ENCODE measurements at places on chromosomes 2 and 18.

GRCh38 chr2:221169724-221170123 is 402.4 kb downstream of the EPHA4 start:
- DNase-seq, result no peak

GRCh38 chr2:47388888-47389287 is 14.1 kb upstream of the MSH2 start:
- DNase-seq, result no peak

GRCh38 chr2:175478096-175478768 is 296.7 kb upstream of the ATP5MC3 start:
- no peak for DNase-seq

GRCh38 chr18:74683573-74683972 is 85.9 kb downstream of the ZNF407 start:
- DNase-seq, result no peak

DNA sequence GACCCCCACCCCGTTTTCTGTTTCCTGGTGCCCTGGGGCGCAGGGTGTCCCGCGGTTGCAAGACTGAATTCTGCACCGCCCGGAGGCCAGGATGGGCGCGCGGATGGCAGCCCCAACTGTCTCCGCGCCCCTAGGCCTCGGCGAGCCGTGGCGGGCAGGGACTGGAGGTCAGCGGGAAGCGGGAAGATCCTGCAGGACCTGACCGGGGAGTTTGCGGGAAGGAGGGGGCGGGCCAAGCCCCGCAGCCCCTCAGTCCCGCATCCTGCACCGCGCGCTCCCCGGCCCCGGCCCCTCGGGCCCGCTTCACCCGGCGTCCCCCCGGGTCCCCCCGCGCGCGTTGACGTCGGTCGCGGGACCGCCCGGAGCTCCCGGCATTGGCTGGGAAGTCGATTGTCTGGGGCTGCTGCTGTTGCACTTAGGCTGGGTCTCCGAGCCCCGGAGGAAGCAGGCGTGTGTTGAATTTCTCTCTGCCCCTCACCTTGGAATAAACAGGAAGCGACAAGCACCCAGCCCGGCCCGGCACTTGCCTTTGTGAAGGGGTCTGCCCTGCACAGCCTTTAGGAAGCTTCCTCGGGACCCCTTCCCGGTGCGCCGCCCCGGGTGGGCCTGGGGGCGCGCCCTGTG is at the start of gene LDLRAD4:
Gene LDLRAD4, plus strand, starts transcription at position 393 of the 624 bp plus-strand sequence.
- no peak for DNase-seq

GRCh38 chr2:48176876-48177275 is 270.6 kb upstream of the FBXO11 start:
- DNase-seq, result no peak

DNA sequence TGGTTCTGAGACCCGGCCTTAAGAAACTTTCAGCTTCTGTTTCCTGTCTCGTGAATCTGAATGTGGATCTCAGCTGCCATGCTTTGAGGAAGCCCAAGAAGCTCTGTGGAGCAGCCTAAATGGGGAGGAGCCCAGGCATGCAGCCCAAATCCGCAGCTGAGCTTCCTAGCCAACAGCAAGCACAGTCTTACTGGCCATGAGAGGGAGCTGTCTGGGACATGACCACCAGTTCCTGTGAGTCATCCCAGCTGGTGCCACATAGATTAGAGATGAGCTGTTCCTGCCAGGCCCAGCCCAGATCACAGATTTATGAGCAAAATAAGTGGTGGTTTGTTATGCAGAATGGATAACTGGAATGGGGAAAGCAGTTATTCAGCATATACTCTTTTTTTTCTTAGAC is 224.4 kb upstream of the APCDD1 start:
- DNase-seq, result peak; percentile 32

DNA sequence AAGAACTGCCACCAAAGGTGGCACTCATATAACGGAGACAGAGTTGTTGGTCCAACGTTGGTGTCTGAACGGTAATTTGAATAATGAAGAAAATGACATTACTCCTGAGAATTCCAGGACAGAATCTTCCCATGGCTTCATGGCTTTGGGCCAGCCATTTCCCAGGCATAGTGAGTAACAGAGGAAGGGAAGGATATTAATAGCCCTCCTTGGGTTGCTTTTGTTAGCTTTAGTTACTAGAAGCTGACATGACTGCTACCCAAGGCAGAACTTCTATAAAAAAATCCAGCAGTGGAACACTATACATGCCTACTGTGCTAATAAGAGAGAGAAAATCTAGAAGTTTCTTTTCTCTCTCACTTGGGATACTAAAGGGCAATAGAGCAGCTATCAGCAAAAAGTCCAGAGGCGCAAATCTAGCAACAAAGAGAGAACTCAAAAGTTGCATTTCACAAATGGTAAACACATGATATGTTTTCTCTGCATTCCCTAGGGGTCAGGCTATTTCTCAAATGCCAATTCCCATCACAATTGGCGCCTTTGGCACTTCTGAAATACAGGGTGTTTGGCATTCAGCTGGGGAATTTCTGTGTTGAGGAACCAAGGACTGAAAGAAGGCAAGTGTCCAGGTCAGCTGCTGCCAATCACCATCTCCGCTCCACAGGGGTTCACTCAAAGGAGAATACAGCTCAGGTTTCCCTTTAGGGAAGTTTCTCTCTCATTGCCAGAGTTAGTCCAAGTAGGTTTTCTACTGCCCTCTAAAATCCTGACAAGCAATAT is 160.8 kb upstream of the KYNU start:
- DNase-seq, result peak; percentile 26

- no peak for DNase-seq
Observed at GRCh38 chr2:66058675-66059074, 376.2 kb upstream of the MEIS1 start.

DNA sequence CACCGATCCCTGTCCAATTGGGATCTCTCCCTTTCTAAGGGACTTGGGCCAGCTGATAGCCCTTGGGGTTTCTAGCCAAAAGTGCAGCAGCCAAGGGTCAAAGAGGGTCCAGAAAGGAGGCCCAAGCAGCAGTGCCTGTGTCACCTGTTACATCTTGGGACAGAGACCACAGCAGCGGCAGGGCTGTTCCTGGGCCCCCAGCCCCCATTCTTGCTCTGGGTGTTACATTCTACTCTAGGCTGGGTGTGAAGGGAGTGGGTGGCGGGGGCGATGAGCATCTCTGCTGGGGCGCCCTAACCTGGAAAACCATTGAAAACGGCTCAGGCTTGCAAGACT is 1.2 kb downstream of the PAX3 start:
- DNase-seq, result no peak

DNA sequence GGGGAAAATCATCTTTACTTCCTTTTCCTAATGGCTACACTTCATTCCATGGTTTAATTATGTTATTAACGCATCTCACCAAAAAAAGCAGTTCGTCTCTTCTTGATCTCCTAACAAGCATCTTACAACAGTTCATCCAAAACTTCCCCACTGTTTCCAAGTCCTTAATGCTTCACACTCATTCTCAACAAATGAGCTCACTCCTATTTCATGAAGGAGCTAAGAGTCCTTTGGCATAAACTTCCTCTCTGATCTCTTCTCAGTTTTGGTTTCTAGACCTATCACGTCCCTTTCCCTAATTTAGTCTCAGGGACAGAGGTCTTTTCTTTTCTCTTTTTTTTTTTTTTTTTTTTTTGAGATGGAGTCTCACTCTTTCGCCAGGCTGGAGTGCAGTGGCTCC is 205.9 kb upstream of the SLC39A10 start:
- no peak for DNase-seq

DNA sequence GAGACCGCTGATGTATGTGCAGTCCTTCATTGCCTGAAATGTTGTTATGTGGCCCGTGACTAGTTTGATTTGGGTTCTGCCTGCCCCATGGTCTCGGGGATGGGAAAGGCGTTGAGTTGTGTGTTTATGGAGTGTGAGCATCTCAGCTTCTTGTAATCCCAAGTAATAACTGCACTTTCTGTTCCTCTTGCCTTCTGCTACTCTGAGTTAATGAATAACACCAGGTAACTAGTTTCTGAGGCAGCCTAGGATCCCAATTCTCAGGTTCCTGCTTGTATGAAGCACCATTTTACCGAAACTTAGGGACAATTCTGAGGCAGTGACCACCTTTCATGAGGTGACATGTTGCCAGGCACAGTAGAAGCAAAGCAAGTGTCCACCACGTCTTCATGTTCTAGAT is 170.0 kb downstream of the ALK start:
- DNase-seq, result no peak

DNA sequence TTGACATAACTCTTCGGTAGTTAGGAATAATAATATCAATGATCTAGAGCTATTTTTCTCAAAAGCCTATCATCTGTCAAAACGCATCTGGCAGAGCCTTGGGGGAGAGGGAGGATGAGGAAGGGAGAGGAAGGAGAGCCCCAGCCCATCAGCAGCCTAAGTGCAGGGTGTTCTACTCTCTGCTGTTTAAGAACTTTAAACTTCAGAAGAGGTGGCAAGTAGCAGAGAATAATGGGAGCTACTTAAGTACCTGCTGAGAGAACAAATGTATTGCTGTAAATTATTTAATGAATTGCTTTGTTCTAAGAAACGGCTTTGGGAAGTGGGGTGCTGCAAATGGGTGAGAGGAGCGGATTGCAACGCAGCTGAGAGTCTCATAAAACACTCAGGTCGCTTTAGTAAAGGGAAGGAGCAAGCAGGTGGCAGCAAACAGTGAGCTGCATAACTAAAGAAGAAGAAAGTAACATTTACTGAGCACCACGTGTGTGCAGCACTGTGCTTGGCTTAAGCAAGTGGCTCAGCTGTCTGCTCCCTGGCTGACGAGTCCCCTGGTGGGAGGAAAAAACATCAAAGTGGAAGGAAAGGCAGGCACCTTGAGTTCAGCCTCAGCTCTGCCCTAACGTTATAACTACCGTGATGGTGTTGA is 26.3 kb upstream of the SH3RF3 start:
- DNase-seq, result no peak

- no peak for DNase-seq
Observed at GRCh38 chr18:32267463-32267862, 77.6 kb downstream of the MEP1B start.

GRCh38 chr2:69567157-69567908 is 76.2 kb downstream of the AAK1 start:
- DNase-seq, result peak; percentile 54

GRCh38 chr2:37713258-37713700 is 41.8 kb upstream of the CDC42EP3 start:
- peak; percentile 90 for DNase-seq
